Tongue (tissue), 3 donors: ENCODE measurements at places on chromosomes 2 and 18.

- DNase-seq = no peak
Observed at GRCh38 chr18:63099848-63100629, 219.5 kb downstream of the BCL2 start.

GRCh38 chr2:237141571-237142051 is 55.9 kb downstream of the COPS8 start:
- DNase-seq = no peak

DNA sequence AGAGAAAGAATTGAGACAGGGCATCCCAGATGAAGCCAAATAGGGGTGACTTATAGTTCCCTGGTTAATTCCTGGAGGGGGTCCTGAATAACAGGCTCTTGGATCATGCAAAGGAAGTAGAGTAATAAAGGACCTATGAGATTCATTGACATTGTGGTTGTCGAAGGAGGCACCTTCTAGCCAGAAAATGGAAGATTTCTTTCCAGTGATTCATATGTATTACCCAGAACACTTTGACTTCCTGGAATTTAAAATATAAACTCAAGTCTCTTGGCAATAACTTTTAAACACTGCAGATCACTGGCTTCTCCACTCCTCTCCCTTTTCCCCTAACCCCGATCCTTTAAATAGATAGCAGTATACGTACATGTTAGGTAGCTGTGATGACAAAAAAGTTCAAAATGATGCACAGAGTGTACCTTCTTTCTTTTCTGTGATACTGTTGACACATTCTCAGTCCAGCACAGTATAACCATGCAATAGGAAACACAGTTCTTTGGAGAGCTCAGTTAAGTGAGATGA is 211.8 kb downstream of the LTBP1 start:
- DNase-seq = no peak

- peak; percentile 16 for DNase-seq
Observed at GRCh38 chr2:120543899-120544298, 191.8 kb upstream of the GLI2 start.

DNA sequence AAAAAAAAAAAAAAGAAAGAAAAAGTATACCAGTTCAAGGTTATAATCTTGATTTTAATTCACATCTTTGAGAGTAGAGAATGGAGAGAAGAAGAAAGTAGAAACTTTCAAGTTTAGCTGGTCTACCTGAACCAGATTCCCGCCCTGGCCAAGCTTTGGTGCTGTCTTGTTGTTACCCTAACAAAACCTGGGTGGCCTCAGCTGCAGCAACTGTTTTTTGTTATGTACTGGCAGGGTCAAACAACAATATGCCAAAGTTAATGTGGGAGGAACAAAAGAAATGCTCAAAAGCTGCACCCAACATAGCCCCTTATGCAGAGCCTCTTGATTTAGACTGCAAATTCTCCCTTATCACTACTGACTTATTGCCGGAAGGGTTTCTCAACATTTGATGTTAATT is 165.3 kb upstream of the TFPI start:
- no peak for DNase-seq

DNA sequence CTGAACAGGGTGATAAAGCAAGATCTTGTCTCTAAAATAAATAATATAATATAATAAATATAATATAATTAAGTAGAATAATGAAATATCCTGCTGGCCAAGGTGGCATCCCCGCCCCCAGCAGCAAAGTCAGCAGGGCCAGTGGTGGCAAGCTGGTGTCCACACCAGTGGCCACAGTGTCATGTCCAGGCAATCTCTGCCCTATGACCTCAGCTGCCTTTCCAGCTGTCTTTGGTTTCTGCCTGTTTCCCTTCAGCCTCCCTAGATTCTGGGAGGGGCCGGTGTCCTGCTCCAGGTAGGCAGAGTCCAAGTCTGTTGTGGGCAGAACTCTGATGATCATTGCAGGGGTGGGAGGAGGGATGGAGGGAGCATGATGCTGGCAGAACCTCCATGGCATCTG is 16.2 kb upstream of the STEAP3 start:
- no peak for DNase-seq

DNA sequence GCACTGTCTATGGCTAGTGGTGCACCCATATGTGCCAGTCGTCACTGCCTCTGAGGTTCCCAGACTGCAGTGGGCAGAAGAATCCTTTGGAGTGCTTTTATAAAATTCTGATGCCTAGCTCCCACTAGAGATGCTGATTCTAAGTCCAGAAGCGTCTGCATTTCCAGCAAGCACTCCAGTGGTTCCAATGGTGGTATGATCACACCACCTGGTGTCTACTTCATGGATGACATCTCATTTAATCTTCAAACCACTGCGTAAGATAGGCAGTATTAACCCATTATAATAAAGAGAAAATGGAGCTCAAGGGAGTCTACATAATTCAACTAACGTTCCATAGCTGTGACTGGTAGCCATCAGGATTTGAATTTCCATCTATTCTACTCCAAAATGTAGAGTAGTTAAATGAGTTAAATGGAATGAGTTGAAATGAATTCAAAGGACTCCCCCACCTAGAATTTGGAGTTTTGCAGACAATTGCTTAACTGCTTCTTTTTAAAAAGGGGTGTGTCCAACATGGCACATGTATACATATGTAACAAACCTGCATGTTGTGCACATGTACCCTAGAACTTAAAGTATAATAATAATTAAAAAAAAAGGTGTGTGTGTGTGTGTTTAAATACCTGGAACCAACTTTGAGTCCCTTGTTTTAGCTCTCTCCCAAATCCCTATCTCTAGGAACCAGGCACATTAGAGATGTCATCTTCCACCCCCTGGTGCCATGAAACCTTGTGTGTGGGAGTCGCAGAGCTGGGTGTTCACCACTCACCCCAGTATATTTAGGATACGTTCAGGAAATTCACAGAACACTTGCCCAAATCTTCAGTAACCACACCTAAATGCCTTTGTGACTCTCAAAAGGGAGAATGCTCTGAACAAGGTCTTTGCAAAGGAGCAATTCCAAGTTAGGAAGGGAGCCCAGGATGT is 14.1 kb downstream of the LAMA3 start:
- peak; percentile 34 for DNase-seq

DNA sequence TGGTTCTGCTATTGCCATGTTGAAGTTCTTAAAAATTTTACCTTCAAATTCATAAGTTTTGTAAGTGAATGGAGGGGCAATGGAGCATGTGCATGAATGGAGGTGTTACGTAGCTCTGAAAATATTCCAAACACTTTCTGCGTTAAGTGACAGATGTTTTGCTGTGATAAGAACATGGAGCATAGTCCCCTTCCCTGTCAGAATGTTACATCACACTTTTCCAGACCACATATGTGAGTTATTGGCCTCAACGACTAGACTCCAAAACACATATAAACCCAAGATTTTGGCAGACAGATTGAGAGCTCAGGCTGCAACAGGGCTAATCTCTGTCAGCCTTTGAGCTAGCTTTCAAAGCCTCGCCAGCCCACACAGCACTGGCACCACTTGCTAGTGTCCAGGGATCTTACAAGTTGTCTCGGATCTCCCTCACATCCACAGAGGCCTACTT is 27.2 kb upstream of the MFSD6 start:
- no peak for DNase-seq

GRCh38 chr2:163269374-163270021 is 430.9 kb upstream of the KCNH7 start:
- DNase-seq = no peak

DNA sequence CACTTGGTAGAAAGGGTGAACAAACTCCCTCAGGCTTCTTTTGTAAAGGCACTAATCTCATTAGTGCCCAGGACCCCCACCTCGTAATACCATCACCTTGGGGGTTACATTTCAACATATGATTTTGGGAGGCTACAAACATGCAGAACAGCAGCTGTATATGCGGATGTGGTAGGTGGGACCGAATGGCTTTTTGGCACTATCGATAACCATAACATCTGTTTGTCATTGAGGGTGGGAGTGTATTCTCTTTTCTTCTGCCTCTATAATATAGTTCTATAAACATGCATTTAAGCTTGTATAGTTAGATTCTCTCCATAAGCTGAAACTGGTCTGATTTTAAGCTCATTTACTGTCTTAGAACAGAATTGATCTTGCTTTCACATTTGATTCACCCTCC is 239.1 kb upstream of the BOD1L2 start:
- no peak for DNase-seq

- DNase-seq = no peak
Observed at GRCh38 chr2:44360749-44361329, 455 bp downstream of the PREPL start.

DNA sequence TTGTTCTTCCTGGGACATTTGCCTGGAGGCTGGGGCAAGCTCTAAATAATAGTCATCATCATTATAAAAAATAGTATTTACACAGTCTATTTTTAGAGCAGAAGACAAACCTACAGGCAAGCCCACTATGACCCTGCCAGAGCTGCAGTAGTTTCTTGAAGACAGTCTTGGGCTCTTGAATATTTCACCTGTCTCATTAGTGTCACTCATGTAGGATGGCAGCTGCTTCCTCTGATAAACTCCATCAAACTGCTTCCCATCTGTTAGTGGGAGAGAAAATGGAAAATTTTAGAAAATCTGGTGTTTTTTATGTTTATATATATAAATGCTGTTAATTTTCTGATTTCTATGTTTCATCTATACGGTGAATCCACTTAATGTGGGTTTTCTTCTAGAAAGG is 8.5 kb upstream of the CYRIA start:
- no peak for DNase-seq

DNA sequence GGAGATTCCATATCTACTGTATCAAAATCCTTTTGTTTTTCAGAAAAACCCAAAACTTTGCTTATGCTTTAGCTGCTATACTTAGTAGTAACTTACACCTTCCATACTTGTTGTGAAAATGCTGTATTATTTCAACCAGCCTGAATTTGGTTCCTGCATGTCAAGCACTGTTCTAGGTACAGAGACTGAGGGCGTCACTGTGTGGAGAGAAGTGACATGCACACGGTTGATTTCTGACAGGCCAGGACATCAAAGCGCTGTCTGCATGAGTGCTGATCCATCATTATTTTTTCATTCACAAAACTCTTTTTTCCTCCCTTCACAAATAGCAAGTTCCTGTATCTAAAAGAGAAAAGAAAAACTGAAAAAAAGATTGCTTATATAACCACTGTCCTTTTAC is 31.6 kb downstream of the TRAPPC12 start:
- DNase-seq = no peak

- DNase-seq = peak; percentile 71
Observed at GRCh38 chr2:8491296-8492027, 190.4 kb upstream of the ID2 start.

GRCh38 chr2:119184512-119184911 is 26.0 kb upstream of the C1QL2 start:
- DNase-seq = no peak

DNA sequence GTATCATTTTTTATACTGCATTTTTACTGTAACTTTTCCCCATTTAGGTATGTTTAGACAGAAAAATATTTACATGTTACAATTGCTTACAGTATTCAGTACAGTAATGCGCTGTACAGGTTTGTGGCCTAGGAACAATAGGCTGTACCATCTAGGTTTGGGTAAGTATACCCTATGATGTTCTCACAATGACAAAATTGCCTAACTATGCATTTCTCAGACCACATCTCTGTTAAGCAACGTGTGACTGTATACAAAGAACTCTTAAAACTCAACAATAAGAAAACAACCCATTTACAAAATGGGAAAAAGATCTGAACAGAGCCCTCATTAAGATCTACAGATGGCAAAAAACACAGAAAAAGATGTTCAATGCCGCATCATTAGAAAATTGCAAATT is 29.4 kb downstream of the FAM210A start:
- DNase-seq = no peak

DNA sequence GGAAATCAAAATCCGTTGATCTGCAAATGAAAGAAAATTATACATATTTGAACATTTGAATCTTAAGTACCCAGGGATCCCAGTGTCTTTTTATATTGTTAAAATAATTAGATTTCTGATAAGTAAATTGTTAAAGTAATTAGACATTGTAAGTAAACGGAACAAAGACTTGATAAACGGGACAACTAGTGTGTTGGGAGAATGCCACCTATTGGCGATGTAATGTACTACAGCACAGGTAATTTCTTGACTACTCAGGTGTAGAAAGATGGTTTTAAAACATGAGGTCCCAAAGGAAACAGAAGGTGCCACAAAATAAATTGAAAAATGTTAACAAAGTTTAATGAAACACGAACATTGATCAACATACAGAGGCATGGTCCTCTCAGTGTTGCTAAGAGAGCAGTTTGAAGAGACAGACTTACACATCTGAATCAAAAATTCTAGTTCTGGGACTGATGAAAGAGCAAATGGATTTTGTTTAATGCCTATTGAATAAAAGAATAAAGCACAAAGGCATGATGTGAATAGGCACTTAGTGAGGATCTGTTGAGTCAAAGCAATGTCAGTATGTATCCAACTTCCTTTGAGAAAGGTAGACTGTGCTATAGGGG is 103.4 kb upstream of the RASGRP3 start:
- DNase-seq = peak; percentile 63

DNA sequence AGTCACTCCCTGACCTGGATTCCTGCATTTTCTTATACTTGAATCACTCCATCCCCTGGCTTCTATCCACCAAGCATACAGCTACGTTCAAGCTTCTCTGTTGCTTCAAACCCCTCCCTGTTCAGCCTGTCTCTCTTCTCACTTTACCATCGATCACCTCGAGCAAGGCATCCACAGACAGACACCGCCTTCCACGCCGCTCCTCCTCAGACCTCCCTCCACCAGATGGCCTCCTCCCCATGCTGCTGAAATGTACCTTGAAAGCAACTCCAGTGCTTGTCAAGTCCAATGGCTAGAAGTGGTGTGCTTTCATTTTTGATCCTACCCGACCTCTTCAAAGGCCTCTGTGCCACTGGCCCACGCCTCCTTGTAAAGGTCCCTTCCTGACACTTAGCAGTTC is 131.3 kb upstream of the ACAA2 start:
- DNase-seq = peak; percentile 37

GRCh38 chr2:66872081-66872985 is 437.4 kb downstream of the MEIS1 start:
- DNase-seq = no peak

- DNase-seq = peak; percentile 72
Observed at GRCh38 chr2:28436525-28437051, 43.9 kb downstream of the FOSL2 start.

DNA sequence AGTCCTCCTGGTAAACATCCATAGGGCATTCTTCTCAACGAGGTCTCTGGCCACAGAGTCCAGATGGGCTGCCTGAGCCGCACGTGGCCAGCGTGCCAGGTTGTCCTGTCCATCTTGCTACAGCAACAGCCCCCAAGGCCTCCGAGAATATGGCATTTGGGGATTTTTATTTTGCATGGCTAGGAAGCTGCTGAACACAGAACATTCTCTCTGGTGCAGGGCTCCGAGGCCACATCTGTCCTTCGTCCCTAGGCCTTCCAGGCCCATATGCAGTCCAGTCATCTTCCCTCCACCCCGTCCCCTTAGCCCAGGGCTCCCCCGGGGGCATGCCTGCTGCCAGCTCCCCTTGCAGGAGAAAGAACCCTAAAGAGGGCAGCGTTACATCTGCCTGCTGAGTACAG is 2.3 kb downstream of the HDAC4 start:
- DNase-seq = no peak

- DNase-seq = no peak
Observed at GRCh38 chr2:160574468-160575140, 81.0 kb upstream of the RBMS1 start.

- no peak for DNase-seq
Observed at GRCh38 chr2:219266886-219267285, 12.3 kb upstream of the DNAJB2 start.

GRCh38 chr2:85811180-85812093 is 57.6 kb downstream of the ATOH8 start:
- peak; percentile 83 for DNase-seq

- no peak for DNase-seq
Observed at GRCh38 chr2:213285404-213285803, 1.1 kb downstream of the SPAG16 start.

GRCh38 chr2:101630224-101630949 is 67.1 kb upstream of the MAP4K4 start:
- DNase-seq = no peak

- DNase-seq = peak; percentile 69
Observed at GRCh38 chr2:56132138-56132537, 51.7 kb upstream of the CCDC85A start.
